PC-3 (cell line): ENCODE measurements at places on chromosomes 12 and 14. TPM values are rescaled to one million over a fixed set of nuclear protein-coding genes. Genes with fewer than 3 reads are reported as not detected.

DNA sequence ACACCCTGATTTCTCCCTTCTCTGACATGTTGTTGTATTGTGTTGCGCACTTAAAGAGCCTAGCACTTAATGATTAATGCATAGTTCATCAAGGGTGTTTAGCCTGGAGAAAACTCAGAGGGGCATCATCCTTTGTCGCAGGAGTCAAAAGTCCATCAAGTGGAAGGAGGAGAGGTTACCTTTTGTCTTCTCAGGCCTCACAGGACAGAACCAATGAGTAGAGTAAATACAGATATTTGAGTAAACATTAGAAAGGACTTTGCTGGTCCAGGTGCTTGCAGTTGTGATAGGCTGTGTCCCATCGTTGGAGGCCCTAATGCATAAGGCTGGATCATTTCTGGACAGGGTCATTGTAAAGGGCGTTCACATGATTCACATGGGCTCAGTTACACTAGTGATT lies 430.9 kb downstream of the PCNX1 start:
- DNase-seq: no peak

DNA sequence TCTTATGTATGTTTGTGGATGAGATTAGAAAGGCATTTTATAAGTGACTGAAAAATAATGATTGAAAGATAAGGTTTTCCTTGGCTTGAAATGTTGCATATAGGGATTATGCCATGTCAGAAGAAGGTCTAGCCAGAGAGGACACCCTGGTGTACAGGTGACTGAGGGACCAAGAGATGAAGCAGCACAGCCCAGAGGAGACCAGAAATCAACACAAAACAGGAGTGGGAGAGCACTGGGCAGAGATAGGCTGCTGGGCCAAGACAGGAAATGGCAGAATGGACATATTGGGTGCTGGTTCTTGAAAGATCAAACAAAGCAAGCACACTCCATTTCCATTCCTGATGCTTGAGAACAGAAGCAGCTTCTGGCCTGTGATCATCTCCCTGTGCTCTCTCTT lies 24.4 kb upstream of the FRMD6 start:
- no peak for DNase-seq

GRCh38 chr12:2393016-2393415 lies 340.2 kb downstream of the CACNA1C start:
- no peak for DNase-seq

DNA sequence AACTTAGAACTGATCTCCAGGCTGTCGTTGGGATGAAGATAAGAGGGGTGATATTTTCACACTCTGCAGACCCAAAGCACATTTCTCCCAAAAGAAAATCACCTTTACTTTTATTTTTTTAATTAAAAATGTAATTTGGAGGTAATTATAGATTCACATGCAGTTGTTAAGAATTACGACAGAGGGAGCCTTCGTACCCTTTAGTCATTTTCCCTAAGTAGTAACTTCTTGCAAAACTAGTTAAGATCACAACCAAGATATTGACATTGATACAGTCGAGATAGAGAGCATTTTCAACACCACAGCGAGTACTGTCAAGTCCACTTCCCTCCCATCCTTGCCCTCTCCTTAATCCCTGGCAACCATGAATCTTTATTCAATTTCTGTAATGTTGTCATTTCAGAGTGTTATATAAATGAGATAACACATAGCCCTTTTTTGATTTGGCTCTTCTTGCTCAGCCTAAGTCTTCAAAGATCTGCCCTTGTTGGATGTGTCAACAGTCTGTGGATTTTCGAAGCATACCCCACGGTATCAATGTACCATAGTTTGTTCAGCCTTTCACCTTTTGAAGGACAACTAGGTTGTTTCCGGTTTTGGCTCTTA lies 39.6 kb downstream of the DNAH10 start:
- peak; percentile 72 for DNase-seq

DNA sequence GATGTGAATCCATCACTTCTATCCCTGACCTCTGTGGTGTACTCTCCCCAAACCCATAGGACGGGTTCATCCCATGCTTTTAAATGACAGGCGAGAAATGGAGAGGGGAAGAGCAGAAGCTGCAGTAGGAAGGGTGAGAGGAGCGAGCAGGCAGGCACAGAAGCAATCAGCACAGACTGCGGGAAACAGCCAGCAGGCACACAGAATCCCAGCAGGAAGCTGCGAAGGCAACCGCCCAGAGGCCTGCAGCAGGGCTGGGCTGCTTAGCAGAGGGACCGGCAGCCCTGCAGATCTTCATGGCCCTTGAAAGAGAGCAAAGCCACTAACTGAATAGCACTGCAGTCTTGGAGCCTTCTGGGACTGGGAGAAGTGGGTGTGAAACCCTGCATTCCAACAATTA lies 287.0 kb upstream of the FKBP4 start:
- DNase-seq: no peak

- peak; percentile 33 for DNase-seq
Observed at GRCh38 chr14:57657487-57657886, 163.8 kb upstream of the CCDC198 start.

- DNase-seq: no peak
Observed at GRCh38 chr12:20585913-20586312, 109.2 kb upstream of the SLCO1C1 start.

- peak; percentile 86 for DNase-seq
Observed at GRCh38 chr12:6084261-6084968, 40.1 kb downstream of the VWF start.

DNA sequence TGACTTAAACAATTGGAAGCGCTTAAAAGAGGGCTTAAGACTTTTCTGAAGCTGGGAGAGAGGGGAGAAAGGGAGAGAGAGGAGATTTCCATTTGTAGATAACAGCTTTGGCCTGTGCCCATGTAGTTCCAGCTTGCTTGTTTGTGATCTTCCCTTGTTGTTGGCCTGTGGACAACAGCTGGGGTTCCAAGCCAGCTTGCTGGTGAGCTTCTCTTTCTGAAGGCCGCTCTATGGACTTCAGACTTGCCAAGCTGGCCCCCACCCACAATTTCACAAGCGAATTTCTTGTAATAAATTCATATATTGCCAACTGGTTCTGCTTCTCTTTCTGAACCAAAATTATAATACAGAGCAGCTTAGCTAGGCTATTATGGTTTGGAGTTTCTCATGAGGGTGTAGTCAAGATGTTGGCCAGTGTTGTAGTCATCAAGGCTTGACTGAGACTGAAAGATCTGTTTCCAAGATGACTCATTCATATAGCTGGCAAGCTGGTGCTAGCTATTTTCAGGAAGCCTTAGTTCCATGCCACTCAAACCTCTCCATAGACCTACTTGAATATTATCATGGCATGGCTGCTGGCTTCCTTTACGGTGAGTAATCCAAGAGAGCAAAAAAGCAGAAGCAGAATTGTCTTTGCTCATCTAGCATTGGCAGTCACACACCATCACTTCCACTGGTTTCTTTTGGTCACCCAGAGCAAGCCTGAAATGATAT lies 89.4 kb downstream of the ATP23 start:
- DNase-seq: peak; percentile 83

DNA sequence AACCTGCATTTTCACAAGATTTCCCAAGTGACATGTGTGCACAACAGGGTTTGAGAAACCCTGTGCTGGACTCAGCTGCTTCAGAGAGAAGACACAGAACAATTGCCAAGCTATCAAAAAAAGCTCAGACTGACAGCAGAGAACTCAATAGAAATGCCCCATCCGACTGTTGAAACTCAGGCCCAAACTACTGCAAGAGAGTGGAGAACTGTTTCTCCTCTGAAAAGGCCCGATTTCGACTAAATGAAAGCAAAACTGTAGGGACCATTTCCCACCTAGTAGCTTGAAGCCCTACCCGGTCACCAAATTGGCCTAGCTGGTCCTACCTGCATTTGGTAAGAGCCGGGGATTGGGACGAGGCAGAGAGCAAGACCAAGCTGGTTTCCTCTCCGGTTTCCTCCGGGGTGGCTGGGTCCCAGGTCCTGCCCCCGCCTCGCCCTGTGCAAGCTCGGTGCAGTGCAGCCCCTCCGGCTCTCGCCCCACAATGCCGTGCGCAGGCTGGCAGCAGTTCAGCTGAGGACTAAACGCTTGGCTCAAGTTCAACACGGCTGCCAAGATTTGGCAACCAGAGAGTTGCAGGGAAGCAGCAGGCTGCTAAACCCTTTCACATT lies 1180.6 kb downstream of the VRK1 start:
- peak; percentile 70 for DNase-seq

GRCh38 chr14:91879196-91879595 lies 11.9 kb upstream of the TC2N start:
- no peak for DNase-seq

- DNase-seq: no peak
Observed at GRCh38 chr14:99829450-99829849, 36.2 kb downstream of the EML1 start.

- DNase-seq: peak; percentile 77
Observed at GRCh38 chr12:106302401-106303201, at the start of gene TCP11L2. Gene TCP11L2 (plus strand): TSS chr12:106302733. CDS start chr12:106311076, 8,343 bp downstream.

DNA sequence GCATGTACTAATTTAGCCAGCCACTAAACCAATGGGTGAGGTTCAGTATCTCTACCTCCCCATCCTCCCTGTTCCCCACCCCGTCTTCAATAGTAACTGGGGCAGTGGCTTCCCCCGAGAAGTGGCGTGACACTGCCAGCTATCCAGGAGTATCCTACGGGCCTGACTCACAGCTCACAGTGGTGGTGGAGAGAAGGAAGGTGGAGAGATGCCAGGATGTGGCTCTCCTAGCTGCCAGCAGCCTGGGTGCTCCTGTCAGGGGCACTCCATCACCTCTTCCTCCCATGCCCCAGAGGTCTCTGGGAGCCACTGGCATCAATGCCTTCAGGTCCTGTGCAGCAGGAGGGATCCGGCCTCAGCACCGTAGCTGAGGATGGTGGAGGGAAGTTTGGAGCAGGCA lies 49.0 kb downstream of the TSPAN11 start:
- peak; percentile 51 for DNase-seq

GRCh38 chr12:68439368-68440045 lies 107.3 kb upstream of the MDM1 start:
- no peak for DNase-seq

DNA sequence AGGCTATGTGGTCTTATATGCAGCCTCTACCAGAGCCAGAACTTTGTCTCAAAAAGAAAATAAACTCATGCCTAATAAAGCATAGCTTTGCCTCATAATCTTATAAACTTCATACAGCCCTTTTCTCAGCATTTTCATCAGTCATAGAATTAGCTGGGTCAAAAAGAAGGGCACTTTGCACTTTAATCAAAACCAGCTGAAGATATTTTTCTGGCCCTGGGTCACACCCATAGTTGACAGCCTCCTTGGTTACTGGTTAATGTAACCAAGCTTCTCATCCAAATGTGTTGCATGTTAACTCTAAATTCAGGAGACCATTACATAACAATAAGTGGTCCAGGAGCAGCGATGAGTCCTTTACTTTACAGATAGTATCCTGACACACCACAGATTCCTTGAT lies 558.2 kb downstream of the FLRT2 start:
- no peak for DNase-seq

- DNase-seq: no peak
Observed at GRCh38 chr14:93708311-93708734, 80.0 kb downstream of the PRIMA1 start.

GRCh38 chr12:24705741-24706358 lies 243.1 kb downstream of the BCAT1 start:
- no peak for DNase-seq

DNA sequence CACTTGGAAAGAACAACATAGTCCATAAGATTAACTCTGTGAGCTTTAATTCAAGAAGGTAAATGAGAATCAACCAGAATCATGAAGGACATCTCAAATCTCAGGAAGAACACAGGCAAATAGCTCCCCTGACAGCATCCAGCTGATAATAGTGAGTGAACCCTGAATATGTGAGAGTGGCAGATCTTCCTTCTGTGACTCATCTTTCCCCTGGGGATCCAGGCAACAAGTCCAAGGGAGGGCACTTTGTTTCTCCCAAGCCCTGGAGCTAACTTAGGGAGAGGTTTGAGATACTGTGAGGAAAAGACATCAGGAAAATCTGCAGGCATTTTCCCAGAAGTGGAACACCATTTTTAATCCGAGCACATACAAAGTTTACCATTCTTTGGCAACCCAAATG lies 763.9 kb upstream of the MGAT4C start:
- DNase-seq: no peak

DNA sequence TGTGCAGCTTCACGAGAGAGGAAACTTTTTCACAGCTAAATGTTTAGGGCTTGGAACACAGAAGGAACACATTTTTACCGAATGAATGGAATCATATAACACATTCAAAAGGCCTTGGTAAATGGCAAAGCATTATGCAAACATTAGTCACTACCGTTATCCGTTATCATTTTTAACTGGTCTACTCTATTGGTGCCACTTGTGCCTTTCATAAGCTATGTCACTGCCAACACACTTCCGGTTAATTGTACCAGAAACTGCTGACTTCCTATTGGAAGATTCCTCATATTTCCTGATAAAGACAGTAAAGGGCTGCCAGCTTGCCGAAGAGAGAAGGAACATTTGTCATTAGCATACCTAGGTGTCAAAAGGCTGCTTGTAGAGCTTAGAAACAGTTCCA lies 169.2 kb downstream of the APAF1 start:
- peak; percentile 53 for DNase-seq

DNA sequence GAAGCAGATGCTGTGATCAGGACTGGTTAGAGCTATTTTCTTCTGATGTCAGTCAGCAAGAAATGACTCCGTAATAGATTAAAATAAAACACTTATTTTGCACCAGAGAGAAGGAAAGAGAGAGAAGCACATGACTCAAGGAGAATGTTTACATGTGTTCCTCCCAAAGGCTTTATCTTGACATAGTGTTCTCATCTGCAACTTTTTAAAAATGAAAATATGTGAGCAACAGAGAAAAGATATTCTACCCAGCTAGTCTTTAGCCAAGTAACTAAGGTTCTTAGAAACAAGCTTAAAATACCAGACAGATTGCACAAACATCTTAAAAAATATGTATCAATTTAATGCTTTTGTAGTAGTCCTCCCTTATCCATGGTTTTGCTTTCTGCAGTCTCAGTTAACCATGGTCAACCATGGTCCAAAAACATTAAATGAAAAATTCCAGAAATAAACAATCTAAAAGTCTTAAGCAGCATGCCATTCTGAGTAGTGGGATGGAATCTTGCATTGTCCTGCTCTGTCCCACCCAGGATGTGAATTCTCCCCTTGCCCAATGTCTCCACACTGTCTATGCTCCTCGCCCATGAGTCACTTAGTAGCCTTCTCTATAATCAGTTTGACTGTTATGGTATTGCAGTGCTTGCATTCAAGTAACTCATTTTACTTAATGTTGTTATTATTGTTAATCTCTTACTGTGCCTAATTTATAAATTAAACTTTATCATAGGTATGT lies 9.9 kb downstream of the SERPINA10 start:
- DNase-seq: no peak

- DNase-seq: no peak
Observed at GRCh38 chr12:6192604-6193380, 7.4 kb upstream of the CD9 start.

COX6A1 gene
- 1,664 and 2,042 TPM in 2 replicates for total RNA-seq

GRIP1 gene
- total RNA-seq: 2.0 and 8.4 TPM in 2 replicates

TCL1B gene
- not detected in 2 replicates for total RNA-seq

ENDOU gene
- not detected in 2 replicates for total RNA-seq

NKX2-1 gene
- total RNA-seq: not detected in 2 replicates

SPIC gene
- not detected in 2 replicates for total RNA-seq

RNU6-7 gene
- not detected in 2 replicates for total RNA-seq

CLEC4D gene
- not detected in 2 replicates for total RNA-seq

RIPK3 gene
- total RNA-seq: not detected in 2 replicates

KIF26A gene
- 3.1 TPM in 2 replicates for total RNA-seq

CLEC1A gene
- total RNA-seq: not detected in 2 replicates

HVCN1 gene
- total RNA-seq: 2.2 and 3.3 TPM in 2 replicates

MORN3 gene
- total RNA-seq: 1.6 and 1.7 TPM in 2 replicates
